Stimulated activated CD4-positive, alpha-beta T cell treated with anti-CD3 and anti-CD28 coated beads, Interleukin-1b, Interleukin-23, amount 100 ng/mL, for 1 hour (primary cell): ENCODE measurements at places on chromosomes 12 and 14.

GRCh38 chr12:48988030-48988649 is 10.0 kb downstream of the WNT1 start:
- DNase-seq: peak; percentile 61

GRCh38 chr14:98957211-98958047 is 314.6 kb downstream of the BCL11B start:
- no peak for DNase-seq

- DNase-seq: no peak
These were observed 26.2 kb upstream of the MANSC4 start for GRCh38 chr12:27806259-27806658.

- no peak for DNase-seq
These were observed 252.8 kb downstream of the AEBP2 start for GRCh38 chr12:19692091-19692490.

DNA sequence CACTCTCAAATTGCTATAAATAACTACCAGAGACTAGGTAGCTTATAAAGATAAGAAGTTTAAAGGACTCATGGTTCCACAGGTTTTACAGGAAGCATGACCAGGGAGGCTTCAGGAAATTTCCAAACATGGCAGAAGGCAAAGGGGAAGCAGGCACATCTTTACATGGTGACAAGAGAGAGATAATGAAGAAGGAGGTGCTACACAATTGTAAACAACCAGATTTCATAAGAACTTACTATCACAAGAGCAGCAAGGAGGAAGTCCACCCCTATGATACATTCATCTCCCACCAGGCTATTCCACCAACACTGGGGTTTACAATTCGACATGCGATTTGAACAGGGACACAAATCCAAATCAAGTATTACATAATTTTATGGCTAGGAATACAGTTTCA is 257.7 kb downstream of the BTG1 start:
- DNase-seq: no peak

- DNase-seq: peak; percentile 87
These were observed 30.7 kb downstream of the P2RX4 start for GRCh38 chr12:121240484-121241101.

DNA sequence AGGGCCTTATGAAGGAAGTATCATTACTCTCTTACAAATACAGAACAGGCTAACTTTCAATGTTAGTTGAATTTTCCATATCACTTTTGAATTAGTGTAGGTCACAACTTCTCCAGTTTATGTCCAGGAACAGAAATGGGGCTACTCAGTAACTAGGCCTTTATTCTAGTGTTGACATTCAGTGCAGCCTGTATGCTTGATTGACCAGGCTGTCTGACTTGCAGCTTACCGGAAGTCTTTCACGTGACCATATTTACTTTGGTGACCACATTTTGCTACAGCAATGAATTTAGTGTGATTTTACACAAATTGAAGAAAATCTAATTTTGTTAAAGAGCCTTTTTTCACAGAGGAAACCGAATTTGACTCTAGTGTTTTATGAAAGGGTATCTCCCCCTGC is 12.4 kb downstream of the MTERF2 start:
- DNase-seq: no peak

GRCh38 chr12:75477137-75477536 is 3.4 kb upstream of the GLIPR1 start:
- DNase-seq: no peak

DNA sequence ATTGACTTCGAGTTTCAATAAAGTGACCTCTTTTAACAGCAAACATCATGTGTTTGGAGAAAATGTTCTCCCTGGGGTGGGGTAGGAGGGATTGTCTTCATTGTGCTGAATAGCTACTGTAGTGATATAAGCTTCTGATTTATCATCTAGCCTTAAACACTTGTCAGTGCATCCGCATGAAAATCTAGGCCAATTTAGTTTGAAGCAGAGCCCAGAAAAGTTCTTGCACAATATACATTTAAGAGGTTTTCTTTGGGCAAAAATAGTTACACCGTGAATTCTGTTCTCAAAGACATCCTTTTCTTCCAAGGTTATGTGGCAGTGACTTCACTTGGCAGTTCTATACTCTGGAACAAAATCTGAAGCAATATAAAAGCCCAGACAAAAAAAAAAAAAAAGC is 136.0 kb upstream of the IFNG-AS1 start:
- no peak for DNase-seq
